HTR-8/SVneo (cell line): ENCODE measurements at places on chromosomes 3 and 15.

GRCh38 chr3:22685597-22685996 lies 517.5 kb upstream of the UBE2E2 start:
- no peak for DNase-seq

GRCh38 chr3:190362258-190362657 lies 25.7 kb upstream of the CLDN16 start:
- no peak for DNase-seq

- DNase-seq: no peak
Observed at GRCh38 chr3:99542767-99543518, 95.5 kb upstream of the COL8A1 start.

- DNase-seq: no peak
Observed at GRCh38 chr3:141878817-141879216, 2.4 kb downstream of the ATP1B3 start.

DNA sequence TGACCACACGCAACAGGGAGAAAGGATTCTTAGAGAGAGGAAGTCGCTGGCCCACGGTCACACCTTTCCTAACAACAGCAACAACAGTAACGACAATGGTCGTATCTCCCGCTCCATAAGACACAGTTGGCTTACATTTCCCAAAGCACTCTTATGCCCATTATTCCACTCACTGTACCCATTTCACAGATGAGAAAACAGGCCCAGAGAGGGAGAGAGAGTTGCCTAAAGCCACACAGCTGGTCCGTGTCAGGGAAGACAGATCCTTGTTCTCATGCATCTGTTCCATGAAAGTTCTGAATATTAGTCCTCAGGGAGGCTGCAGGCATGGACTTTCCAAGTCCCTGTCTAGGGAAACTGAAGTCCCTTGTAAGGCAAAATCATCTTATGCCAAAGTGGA lies 42.0 kb upstream of the ATP2B2 start:
- no peak for DNase-seq

GRCh38 chr3:59654123-59654479 lies 604.3 kb upstream of the CFAP20DC start:
- no peak for DNase-seq
